Activated T-cell treated with anti-CD3 and anti-CD28 coated beads for 4 hours (primary cell): ENCODE measurements at places on chromosomes 2 and 18.
A peak's percentile ranks its signal among the peaks of the same experiment; 100 is the strongest.

GRCh38 chr18:9716780-9717563 is 8.9 kb downstream of the RAB31 start:
- no peak for DNase-seq

DNA sequence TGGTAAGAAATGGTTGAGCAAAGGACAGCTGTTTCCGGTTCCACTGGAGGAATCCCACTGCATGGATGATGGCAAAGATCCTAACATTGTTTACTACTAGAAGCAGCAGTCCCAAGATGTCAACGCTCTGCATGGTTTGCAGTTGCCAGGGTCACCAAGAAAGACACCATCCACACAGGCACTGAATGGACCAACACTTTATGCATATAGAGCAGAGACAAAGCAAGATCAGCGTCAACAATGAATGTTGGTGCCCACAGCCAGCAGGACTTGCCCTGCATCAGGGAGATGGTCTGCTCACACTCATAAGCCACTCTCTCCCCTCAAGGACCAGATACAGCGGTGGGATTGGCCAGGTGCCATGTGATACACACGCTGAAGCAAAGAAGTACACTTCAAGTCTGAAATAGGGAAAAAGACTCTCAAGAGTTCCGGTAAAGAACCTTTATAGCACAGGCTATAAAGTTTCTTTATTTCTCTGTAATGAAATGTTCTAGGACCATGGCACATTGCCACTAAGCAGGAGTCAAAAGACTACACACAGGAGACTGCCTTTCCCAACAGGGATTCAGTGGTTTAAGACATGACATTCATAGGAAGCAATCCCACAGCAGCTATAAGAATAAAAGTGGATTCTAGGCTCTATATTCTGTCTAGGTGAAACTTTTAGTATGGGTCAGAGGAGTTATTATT is 133.2 kb upstream of the EPHA4 start:
- DNase-seq, result no peak

GRCh38 chr18:35732636-35733035 is 151.1 kb downstream of the GALNT1 start:
- DNase-seq, result no peak

- no peak for DNase-seq
Observed at GRCh38 chr2:189485146-189485545, 43.9 kb downstream of the WDR75 start.

GRCh38 chr2:219079417-219079816 is 18.7 kb upstream of the IHH start:
- no peak for DNase-seq

DNA sequence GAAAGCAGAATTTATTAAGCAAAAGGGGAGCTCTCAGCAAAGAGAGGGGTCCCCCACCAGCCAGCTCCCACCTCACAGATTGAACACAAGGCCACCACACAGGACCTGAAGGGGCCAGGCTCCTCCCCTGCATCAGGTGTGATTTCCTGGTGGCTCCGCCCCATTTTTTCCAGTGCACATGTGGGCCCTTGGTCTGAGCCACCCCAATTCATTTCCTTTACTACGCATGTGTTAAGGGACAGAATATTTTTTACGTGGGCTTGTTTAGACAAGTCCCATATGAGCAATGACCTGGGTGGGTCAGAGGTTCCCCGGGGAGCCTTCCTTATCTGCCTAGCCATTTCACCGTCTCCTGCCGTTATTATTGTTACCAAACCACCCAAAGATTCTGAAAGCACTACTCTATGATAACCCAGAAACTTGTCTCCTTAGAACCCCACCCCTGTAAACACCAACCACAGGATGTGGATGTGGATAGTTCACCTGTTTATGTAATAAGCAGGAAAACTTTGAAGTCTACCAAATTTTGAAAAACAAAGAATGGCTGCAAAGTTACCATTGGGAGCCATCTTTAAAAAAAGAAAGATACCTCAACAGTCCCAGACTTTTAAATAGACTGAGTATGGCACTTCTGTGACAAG is 191.7 kb downstream of the CD226 start:
- no peak for DNase-seq

GRCh38 chr18:31946305-31947046 is 3.5 kb upstream of the TRAPPC8 start:
- DNase-seq, result no peak

GRCh38 chr18:46393230-46393629 is 263.8 kb downstream of the LOXHD1 start:
- DNase-seq, result no peak

- no peak for DNase-seq
Observed at GRCh38 chr18:58446391-58447060, 182.4 kb downstream of the ALPK2 start.

DNA sequence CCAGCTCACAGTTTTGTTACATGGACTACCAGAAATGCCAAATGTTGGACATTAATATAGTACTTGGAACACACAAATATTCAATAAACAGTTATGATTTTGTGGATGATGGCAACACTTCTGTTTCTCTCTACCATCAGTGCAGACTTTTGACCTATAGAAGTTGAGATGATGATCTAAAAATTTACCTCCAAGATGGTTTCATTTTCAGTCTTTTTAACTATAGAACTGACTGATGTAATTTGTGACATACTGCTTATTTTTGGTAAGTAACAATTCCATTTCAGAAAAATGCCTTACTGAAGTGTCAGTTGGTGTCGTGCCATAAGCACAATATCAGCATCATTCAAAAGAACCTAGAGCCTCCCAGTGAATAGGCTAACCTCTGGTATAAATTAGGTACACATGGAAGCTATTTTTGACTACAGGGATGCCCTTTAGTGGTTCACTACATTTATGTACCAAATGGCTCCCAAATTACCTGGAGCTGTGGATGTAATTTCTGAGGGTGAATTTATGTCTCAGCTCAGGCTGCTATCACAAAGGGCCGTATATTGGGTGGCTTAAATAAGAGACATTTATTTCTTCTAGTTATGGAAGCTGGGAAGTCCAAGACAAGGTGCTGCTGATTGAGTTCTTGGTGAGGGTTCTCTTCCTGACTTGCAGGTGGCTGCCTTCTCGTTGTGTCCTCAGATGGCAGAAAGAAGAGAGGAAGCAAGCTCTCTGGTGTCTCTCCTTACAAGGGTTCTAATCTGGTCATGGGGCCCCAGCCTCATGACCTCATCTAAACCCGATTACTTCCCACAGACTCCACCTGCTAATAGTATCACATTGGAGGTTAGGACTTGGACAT is 66.5 kb downstream of the ALPK2 start:
- no peak for DNase-seq

- DNase-seq, result no peak
Observed at GRCh38 chr2:157540102-157540501, 88.6 kb downstream of the ACVR1C start.

DNA sequence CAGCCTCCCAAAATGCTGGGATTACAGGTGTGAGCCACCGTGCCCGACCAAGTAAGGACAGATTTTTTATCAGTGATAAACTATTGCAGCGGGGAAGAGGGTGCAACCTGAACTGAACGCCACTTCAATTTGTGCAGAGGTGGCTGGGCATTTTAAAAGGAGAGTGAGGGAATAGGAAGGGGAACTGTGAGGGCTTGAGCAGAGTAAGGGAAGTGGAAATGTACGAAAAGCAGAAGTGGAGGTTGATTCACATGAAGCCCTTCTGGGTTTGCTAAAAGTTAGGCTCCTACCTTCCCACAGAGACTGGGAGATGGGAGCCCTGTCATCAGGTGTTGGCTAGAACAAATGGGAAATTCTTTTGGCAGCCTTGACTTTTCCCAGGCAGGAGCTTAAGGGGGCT is 6.1 kb downstream of the STK11IP start:
- DNase-seq, result no peak

DNA sequence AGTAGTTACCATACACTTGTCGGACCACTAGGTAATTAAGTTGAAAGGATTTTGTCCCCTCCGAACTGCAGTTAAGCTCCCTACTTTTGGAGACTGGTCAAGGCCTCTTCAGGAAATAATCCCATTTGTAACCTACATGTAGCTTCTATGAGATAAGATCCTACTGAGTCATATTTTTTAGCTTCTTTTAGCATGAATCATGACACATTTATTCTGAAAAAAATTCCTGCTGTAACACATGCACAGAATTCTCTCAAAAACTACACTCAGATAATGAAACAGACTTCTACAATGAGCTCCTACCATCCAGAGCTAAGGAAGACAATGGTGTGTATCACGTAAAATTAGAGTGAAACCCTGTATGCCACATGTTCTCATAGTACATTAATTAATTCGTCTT is 100.7 kb upstream of the CCDC195 start:
- no peak for DNase-seq

- DNase-seq, result no peak
Observed at GRCh38 chr2:76870011-76870410, 652.2 kb downstream of the LRRTM4 start.

DNA sequence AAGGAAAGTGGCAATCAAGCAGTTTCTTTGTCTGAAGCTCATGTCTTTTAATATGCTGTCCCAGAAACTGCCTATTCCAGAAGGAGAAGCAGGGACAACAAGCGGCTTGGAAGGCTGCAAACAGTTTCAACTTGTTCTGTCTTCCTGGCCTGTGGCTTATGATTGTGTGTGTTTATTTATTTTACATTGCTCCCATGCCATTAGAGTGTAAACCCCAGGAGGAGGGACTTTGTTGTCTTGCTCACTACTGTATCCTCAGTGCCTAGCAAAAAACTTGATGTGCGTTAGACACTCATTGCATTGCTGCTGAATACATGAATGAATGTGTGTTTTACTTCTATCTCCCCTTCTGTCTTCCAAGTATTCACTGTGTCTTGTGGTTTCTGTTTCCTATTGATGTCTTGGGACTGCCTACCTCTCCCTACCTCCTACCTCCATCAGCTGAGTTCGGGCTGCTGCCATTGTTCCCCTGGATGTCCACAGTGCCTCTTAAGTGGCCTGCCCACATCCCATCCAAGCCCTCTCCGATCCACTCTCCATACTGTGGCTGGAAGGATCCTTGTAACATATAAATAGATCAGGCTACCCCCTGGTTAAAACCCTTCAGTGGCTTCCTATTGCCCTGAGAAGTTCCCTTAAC is 261.4 kb downstream of the DYSF start:
- DNase-seq, result no peak

DNA sequence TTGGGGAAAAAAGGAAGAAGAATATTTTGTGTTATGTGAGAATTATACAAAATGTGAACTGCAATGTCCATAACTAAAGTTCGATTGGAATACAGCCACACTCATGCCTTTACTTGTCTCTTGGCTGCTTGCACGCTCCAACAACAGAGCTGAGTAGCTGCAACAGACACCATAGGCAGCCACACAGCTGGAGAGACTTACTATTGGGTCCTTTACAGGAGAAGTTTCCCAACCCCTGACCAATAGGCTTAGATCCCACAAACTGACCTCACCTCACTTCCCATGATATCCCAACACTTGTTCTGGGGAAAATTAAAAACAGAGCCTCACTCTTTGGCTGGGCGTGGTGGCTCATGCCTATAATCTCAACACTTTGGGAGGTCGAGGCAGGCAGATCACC is 213.8 kb downstream of the SH3BP4 start:
- DNase-seq, result no peak

GRCh38 chr2:143397884-143398614 is 268.8 kb downstream of the ARHGAP15 start:
- no peak for DNase-seq

- DNase-seq, result no peak
Observed at GRCh38 chr2:123656590-123656989, 368.5 kb upstream of the CNTNAP5 start.

GRCh38 chr2:60486067-60486466 is 67.4 kb downstream of the BCL11A start:
- no peak for DNase-seq

- DNase-seq, result peak; percentile 47
Observed at GRCh38 chr18:47100212-47100831, 50.0 kb downstream of the HDHD2 start.

- DNase-seq, result no peak
Observed at GRCh38 chr2:58350484-58350883, 109.4 kb upstream of the FANCL start.

GRCh38 chr18:837922-838321 is 25.9 kb upstream of the YES1 start:
- DNase-seq, result no peak

GRCh38 chr2:138609446-138609845 is 107.9 kb downstream of the SPOPL start:
- no peak for DNase-seq

- DNase-seq, result no peak
Observed at GRCh38 chr18:47632970-47633635, 297.4 kb downstream of the SMAD2 start.

GRCh38 chr2:192559587-192559986 is 364.9 kb upstream of the TMEFF2 start:
- no peak for DNase-seq

DNA sequence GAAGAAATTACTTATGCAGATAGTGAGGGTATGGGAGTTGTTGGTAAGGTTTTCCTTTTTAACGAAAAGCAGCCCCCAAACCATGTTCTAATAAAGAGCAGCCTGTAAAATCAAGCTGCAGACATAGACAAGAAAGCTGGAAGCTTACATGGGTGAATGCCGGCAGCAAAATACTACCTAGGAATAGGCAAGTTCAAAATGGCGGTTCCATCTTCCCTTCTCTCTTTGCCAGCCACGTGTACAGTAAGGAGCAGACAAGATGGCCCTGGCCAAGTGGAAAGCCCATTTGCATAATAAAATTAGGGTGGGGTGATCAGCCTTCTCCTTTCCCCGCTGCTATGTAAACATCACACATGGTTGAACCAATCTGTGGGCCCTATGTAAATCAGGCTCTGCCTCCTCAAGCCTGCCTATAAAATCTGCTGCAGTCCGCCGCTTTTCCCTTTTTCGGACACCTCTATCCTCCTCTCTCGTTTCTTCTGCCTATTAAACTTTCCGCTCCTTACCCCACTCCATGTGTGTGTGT is 155.0 kb downstream of the ZBTB7C start:
- DNase-seq, result no peak

DNA sequence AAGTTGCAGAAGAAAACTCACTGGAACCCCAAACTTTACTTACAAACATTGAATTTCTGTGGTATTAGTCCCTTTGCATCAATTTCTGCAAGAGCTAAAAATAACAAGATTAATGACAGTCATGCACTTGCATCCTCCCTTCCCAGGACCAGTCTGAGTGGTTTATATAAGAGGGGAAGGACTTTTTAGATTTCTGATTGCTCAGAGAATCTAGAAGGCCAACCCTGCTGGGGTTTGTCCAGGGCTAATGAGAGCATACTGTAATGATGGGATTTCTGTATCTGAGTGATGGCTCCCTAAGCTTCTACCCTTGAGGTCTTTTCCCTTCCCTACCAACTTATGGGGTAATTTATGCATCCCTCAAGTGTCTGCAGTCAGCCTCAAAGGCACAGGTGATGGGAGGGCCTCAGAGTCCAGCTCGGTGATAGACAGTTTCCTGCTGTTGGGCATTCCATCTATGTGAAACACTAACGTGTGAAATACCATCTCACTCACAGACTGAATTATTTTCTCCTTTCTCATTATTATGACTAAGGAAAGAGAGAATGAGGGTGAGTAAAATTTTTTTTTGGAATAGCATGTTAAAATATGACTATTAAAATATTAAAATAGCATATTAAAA is 556.3 kb downstream of the RIT2 start:
- no peak for DNase-seq

- no peak for DNase-seq
Observed at GRCh38 chr18:78396756-78397155, 582.9 kb upstream of the SALL3 start.

GRCh38 chr2:55888936-55889335 is 34.6 kb downstream of the EFEMP1 start:
- DNase-seq, result no peak

GRCh38 chr2:218036371-218036770 is 32.7 kb upstream of the RUFY4 start:
- DNase-seq, result no peak
